ENCODE measurements at places on chromosomes 13 and 19.
A peak's percentile ranks its signal among the peaks of the same experiment; 100 is the strongest.

DNA sequence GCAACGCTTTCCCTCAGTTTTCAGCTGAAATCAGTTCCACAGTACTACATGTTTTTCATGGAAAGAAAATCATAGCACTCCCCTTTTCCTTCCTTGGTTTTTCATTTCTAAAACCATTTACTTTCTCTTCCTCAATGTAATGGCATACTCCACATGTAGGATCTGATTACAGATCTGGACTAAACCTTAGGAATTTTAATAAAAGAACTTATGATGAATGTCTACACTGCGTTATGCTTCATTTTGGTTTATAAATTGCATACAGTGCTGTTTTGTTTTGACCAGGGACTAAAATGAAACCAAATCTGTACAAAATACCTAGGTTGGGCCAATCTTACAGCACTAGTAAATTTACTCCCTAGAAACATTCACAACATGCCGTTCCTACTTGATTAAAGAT, 589.9 kb downstream of the TBC1D4 start:
- DNase-seq, result no peak

DNA sequence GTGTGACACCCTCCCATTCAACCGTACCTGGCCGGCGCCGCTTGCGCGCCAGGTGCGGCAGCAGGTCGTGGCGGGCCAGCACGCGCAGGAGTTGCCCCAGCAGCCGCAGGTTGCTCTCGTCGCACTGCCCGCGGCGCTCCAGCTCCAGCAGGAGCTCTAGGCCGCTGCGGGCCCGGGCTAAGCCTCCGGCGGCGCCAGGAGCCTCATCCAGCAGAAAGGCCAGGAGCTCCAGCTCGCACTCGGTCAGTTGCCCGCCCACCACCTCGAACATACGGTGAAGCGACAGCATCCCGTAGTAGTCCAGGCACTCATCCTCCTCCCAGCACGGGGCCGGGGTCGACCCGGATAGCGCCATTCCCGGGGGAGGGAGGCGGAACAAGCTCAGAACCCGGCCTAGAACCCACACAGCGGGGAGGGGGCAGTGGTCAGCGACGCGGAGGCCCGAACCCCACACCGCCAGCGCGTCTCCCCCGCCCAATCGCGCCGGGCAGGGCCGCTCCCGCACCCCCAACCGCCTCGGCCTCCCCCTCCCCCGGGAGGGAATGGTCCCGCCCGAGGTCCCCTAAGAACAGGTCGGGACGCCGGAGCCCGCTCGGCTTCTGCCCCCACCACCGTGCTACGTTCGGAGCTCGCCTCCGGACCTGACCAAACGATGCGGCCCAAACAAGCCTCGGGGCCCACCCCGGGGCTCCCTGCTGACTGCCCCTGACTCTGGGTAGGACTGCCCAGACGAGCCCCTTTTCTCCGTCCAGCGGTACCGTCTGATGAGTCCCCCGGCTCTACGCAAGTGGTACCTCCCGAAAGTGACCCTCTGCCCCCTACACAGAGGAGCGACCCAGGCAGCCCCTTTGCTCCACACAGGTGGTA, 591 bp downstream of the DEDD2 start:
- DNase-seq, result peak; percentile 46

GRCh38 chr13:65907666-65908525, 1322.2 kb downstream of the PCDH9 start:
- DNase-seq, result no peak

- no peak for DNase-seq
Measured at GRCh38 chr13:45434556-45435371, 16.6 kb upstream of the SLC25A30 start.

DNA sequence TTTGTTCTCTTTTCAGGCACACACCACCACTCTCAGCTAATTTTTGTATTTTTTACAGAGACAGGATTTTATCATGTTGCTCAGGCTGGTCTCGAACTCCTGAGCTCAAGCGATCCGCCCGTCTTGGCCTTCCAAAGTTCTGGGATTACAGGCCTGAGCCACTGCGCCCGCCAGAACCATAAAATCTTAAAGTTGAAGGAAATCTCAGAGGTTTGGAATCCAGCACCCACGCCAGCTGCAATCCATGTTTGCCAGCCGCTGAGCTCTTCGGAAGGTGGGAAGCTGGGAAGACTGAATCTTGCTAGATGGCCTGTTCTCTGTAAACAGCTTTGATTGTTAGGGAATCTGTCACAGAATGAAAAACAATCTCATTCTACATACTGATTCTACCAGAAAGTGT, 38.5 kb downstream of the SPATA13 start:
- DNase-seq, result no peak

GRCh38 chr19:10907925-10908324, 20.5 kb downstream of the YIPF2 start:
- DNase-seq, result no peak

- no peak for DNase-seq
Measured at GRCh38 chr13:78820541-78820940, 161.6 kb upstream of the OBI1 start.

DNA sequence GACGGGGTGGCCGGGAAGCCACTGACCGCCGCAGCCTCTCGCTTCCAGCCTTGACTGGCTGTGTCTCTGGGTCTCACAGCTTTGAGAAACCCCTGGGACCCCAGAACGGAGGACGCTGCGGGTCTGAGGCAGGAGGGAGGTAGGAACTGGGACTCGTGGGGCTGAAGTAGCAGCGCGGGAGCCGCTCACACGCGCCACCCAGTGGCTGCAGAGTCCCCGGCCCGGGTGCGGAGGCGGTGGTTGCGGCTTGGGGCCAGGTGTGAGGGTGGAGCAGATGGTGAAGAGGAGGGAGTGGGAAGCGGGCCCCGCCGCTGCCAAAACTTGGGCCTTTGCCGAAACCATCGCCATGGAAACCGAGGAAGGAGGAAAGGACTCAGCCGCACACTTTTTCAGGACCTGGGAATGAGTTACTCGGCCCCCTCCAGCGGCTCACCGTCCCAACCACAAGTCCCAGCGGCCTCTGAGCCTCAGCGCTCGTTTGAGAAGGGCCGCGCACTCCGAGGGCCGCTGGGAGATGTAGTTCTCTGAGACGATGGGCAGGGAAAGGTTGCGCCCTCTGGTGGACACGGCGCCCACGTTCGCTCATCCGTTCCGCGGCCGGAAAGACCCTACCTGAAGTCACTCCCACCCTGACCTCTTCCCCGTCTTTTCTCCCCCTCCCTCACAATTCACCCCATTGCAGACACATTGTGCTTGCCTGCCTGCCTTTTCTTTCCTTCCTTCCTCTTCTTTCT, 2.2 kb upstream of the SLC17A7 start:
- peak; percentile 96 for DNase-seq

- no peak for DNase-seq
Measured at GRCh38 chr13:31920727-31921100, 110.9 kb upstream of the FRY start.

All from neural crest cell (in vitro differentiated cells).